ENCODE measurements at places on chromosomes 1 and 21.

GRCh38 chr1:221794079-221794670, 52.3 kb upstream of the DUSP10 start:
- no peak for DNase-seq

DNA sequence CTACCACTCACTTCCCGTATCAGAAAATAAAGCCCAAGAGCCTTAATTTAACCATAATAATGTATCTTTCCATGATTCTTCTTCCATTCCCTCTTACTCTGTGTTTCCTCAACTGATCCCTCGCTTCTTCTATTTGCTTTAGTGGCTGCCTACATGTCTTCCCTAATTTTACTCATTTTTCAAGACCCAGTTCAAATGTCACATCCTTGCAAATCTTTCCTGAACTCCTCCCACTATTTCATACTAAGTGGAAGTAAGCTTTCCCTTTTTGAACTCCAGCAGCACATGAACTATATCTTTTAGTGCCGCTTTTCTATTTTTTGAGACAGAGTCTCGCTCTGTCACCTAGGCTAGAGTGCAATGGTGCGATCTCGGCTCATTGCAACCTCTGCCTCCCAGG, 3.8 kb upstream of the NFYC start:
- DNase-seq, result no peak

DNA sequence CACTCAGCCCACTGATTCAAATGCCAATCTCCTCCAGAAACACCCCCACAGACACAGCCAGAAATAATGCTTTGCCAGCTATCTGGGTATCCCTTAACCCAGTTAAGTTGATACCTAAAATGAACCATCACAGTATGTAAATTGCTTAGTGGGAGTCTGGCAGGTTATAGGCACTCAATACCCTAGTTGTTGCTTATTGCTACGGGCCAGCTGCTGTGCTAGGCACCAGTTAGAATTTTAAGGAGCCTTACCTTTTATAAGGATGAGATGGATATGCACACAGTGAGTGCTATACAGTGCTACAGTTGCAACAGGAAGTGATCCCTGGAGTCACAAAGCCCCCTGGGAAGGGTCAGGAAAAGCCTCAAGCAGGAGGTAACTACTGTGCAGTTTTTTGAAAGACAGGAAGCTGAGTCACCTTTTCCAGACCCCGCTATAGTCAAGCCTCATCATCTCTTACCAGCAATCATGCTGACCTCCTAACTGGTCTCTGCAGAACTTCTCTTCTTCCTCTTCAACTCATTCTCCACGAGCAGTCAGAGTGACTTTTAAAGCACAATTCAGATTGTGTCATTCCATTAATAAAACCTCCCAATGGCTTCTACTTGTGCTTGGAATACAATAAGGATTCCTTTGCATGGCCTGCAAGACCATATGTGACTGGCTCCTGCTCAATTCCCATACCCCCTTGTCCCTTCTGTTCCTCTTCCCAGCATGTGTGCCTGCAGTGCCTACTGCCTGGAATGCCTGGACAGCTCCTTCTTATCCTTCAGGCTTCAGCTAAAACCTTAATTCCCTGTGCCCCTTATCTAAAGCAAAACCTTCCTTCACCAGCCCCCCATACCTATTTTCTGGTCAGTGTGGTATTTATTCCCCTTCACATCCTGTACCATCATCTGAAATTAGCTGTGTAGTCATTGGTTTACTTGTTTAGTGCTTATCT, 10.4 kb upstream of the TLR5 start:
- no peak for DNase-seq

DNA sequence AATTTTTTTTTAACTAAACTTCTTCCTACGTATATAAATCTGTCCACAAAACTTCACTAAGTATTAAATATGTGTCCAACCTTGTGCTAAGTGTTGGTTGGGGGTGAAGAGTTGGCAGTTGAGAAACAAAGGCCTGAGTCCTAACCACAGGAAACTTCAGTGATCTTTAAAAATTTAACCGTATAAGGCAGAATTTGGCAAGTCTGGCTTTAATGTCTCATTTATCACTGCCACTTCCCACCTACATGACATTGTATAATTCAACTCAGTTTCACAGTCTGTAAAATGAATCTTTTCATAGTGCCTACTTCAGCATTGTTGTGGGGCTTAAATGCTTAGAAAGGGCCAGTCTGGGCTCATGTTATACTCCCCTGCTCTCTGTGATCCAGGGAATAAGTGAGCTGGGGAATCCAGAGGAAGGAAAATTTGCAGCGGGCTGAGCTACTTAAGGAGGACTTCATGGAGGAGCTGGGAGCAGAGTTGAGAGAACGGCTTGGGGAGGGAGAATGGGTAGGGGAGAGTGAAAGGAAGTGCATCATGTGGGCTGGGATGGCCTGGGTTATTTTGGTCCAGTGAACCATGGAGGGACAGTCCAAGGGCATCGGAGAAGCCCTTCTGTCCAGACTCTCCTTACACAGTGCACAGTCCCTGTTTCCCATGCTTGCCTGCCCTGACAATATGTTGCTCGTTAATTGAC, 14.5 kb downstream of the IFNAR2 start:
- no peak for DNase-seq

- DNase-seq, result no peak
Measured at GRCh38 chr1:46187106-46187869, 10.9 kb downstream of the POMGNT1 start.

DNA sequence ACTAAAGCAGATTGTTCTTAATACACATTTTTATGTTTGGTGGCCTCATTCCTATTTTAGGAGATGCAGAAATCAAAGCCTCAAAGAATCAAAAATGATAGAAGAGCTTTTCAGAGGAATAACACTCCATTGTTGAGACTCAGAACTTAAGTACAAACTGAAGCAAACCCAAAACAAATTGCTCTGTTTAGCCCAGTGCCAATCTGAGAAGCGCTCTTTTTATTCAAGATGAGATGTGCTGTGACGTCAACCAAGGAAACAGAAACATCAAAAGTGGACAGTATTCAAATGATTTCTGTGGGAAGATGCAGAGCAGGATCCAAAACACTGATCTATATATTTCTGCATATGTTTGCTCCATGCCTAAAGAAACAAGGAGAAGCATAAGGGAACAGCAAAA, 18.0 kb downstream of the COLGALT2 start:
- no peak for DNase-seq

- DNase-seq, result no peak
Measured at GRCh38 chr21:41958886-41959563, 5.2 kb upstream of the C2CD2 start.

GRCh38 chr21:27423906-27424595, 457.2 kb upstream of the ADAMTS5 start:
- DNase-seq, result no peak

- DNase-seq, result no peak
Measured at GRCh38 chr1:70033266-70033873, 172.0 kb downstream of the LRRC40 start.
